Breast epithelium (tissue), 4 donors: ENCODE measurements at places on chromosomes 2 and 18. TPM values are rescaled to one million over a fixed set of nuclear protein-coding genes. Genes with fewer than 3 reads are reported as not detected.

Gene DES
- 17.1 TPM for total RNA-seq

Gene CCDC74A
- 8.2 TPM for total RNA-seq

Gene RGPD4
- total RNA-seq = not detected

Gene RAB6C
- 3.2 TPM for total RNA-seq

Gene SPHKAP
- not detected for total RNA-seq

Gene ACMSD
- not detected for total RNA-seq

Gene CDH7
- not detected for total RNA-seq

Gene PDE1A
- 4.3 TPM for total RNA-seq

Gene DTNB
- total RNA-seq = 7.8 TPM

Gene SALL3
- not detected for total RNA-seq

Gene ATP6V1B1
- total RNA-seq = 4.6 TPM

Gene UNC80
- total RNA-seq = not detected

Gene SIX3
- total RNA-seq = not detected

Gene ATP8B1
- 41.3 TPM for total RNA-seq

Gene ACTR2
- 98.4 TPM for total RNA-seq

Gene ZNF892
- 3.7 TPM for total RNA-seq

Gene CTAGE1
- total RNA-seq = not detected

Gene GCG
- total RNA-seq = not detected

Gene SNRNP27
- total RNA-seq = 79.2 TPM

Gene CCDC68
- 8.5 TPM for total RNA-seq

Gene TUBB8B
- not detected for total RNA-seq

Gene ZAP70
- 4.0 TPM for total RNA-seq

Gene LANCL1
- total RNA-seq = 43.7 TPM

Gene PLA2R1
- 27.9 TPM for total RNA-seq

Gene FAP
- 14.4 TPM for total RNA-seq

Gene ID2
- total RNA-seq = 260 TPM

Gene AKAIN1
- not detected for total RNA-seq

Gene POTEC
- total RNA-seq = not detected

Gene FIGN
- total RNA-seq = 5.0 TPM

Gene GCKR
- total RNA-seq = 3.9 TPM

Gene AAK1
- 37.9 TPM for total RNA-seq

Gene DRC1
- not detected for total RNA-seq

Gene C2orf66
- 1.2 TPM for total RNA-seq

Gene OXER1
- total RNA-seq = 1.0 TPM

Gene CHRNG
- total RNA-seq = not detected

Gene SUPT7L
- 25.9 TPM for total RNA-seq

Gene UGT1A5
- not detected for total RNA-seq

Gene SCYGR4
- total RNA-seq = not detected

Gene MRPL44
- 22.4 TPM for total RNA-seq

Gene SANBR
- total RNA-seq = 16.8 TPM

Gene IL36B
- total RNA-seq = not detected

Gene OTOS
- total RNA-seq = not detected
